ENCODE measurements at places on chromosomes 6 and 20.

DNA sequence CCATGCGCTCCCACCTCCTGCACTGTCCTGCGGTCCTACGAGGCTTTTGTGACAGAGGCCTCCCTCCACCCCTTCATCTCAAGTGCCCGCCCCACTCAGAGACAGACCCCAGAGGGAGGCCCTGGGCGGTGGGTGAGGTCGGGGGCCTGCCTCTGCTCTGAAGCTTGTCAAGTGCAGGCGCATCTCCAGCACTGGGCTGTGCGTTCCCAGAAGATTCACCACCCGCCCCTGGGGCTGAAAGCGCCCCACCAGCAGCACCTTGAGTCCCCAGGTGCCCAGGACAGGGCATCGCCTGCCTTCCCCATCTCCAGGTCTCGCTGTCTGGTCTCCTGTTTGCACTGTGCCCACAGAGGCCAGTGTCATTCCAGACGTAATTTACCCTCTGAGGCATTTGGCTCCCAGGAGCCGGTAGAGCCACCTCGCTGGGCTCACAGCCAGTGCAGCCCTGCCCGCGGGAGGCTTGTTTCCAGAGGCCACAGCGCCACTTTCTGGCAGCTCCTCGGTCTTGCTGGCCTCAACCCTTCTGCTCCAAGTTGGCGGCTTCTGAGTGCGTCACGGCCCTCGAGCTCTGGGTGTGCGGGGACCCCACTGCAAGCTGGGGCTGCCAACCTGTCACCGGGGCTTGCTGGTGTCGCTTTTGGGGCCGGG, 191.1 kb downstream of the TAF4 start:
- no peak for DNase-seq

DNA sequence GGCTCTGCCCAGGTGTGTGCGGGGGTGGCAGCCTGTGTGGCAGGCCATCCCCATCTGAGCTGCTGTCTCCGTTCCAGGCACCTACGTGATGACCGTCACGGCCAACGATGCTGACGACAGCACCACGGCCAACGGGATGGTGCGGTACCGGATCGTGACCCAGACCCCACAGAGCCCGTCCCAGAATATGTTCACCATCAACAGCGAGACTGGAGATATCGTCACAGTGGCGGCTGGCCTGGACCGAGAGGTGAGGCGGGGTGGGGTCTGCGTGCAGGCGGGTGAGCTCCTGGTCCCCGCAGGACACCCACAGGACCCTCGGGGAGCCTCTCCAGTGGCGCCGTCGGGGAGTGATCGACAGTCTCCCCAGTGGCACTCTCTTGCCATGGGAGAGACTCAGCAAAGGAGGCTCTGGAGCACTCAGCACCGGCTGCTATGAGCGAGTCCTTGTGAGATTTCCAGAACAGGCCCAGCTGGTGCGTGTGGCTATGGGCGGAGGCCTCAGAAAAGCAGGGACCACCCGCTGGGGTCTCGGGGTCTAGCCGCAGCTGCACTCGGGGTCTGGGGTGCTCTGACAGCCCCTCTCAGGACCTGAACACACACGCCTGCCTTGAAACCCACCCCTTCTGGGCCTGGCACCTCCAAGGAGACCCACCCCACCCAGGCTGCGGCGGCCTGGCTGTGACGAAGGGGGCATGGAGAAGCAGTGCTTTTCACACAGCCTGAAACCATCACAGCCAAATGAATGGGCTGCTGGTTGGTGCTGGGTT, 191.8 kb downstream of the TAF4 start:
- DNase-seq: no peak

- no peak for DNase-seq
These were observed 629.6 kb upstream of the EPHA7 start for GRCh38 chr6:94049001-94049400.

DNA sequence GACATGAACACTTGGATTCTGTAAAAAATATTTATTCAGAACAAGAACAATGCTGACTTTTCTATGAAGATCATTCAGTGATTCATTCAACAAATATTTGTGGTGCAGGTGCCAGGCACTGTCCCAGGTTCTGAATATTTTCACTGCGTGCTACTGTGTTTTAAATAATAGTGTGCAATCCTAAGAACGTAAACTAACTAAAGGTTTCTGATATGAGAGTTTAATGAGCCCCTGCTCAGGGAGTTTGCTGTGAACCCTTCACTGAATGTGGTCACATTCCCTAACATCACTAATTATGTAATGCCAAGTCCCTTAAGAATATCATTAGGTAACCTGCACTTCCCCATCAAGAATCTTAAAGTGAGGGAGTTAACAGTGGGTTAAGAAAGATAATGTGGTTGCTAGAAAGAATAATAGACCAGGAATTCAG, 1.7 kb upstream of the TMEM170B start:
- DNase-seq: no peak

DNA sequence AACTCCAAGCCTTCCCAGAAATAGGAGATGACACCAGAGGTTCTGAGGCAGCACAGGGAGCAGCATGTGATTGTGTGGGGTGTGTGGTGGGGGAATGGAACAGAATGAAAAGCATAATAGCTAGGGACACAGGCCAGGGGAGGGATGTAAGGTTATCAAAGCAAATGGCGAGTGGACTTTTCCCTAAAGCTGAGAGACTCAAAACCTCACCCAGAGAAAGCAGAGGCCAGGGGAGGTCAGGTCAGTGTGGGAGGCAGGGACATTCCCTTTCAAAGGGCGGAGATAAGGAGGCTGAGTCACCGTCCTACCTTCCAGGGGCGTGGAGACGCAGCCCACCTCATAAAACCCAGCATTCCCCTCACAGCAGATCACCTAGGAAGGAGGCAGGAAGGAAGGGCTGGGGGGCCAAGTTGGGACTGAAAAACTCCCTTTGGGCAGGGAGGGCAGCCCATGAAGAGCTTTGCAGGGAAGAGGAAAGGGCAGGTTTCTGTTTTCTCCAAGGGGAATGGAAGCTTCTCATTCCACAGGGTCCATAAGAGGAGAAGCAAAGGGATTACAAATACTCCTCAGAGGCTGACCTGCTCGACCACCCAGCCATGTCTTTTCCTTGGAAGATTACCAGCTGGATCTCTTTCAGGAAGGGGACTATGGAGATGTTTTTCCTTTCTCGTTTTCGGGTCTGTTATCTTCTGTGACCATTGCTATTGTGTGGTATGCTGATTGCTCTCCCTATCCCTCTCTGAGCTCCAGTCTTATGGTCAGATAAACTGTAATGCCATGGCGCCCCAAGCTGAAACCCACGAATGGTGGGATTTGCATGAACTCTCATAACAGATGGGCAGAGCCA, 9.6 kb upstream of the LY6G5C start:
- no peak for DNase-seq

DNA sequence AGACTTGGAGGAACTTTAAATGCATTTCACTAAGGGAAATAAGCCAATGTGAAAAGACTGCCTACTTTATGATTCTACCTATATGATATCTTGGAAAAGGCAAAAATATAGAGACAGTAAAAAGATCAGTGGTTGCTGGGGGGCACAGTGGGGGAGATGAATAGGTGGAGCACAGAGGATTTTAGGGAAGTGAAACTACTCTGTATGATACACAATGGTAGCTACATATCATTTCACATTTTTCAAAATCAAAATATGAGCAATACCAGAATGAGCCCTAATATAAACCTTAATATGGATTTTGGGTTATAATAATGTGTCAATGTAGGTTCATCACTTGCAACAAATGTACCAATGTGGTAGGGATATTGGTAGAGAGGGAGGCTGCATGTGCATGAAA, 161.4 kb upstream of the HTR1E start:
- no peak for DNase-seq

GRCh38 chr20:36932476-36933426, 18.8 kb downstream of the SAMHD1 start:
- DNase-seq: no peak

- no peak for DNase-seq
These were observed 92.8 kb upstream of the RNF217 start for GRCh38 chr6:124869416-124869815.

DNA sequence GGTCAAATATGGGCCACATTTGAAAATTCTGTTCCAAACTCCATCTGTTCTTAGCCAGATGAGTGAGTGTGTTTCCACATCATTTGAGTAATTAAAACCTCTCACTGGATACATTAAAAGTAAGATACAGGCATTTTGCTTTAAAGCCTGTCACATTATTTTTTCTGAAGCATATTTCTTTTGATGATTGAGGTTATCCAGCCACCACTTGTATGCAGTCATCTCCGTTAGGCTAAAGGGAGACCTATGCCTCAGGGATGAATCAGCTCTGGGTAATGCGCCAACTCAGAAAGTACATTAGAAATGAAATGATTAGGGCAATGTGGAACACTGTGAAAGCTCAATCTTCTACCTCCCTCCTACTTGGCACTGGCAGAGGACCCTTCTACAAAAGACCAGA, 90.7 kb downstream of the SNAP25 start:
- no peak for DNase-seq

DNA sequence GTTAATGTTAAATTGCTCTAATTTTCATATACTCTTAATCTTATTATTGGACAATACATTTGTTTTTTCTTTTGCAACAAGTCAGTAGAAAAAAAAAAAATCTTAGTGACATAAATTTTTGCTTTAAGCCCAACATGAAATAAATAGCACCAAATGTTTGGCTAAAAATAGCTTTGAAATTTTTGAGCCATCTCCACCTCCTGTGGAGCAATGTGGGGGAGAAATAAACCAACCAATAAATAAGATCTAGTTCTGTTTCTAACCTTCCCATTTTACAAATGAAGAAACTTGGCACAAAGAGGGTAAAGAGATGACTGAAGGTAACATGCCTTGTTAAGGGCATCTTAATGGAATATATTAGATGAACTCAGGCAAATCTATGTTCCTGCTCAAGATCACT, 91.4 kb downstream of the PRKN start:
- DNase-seq: no peak

GRCh38 chr6:100161782-100162365, 167.9 kb upstream of the MCHR2 start:
- no peak for DNase-seq

DNA sequence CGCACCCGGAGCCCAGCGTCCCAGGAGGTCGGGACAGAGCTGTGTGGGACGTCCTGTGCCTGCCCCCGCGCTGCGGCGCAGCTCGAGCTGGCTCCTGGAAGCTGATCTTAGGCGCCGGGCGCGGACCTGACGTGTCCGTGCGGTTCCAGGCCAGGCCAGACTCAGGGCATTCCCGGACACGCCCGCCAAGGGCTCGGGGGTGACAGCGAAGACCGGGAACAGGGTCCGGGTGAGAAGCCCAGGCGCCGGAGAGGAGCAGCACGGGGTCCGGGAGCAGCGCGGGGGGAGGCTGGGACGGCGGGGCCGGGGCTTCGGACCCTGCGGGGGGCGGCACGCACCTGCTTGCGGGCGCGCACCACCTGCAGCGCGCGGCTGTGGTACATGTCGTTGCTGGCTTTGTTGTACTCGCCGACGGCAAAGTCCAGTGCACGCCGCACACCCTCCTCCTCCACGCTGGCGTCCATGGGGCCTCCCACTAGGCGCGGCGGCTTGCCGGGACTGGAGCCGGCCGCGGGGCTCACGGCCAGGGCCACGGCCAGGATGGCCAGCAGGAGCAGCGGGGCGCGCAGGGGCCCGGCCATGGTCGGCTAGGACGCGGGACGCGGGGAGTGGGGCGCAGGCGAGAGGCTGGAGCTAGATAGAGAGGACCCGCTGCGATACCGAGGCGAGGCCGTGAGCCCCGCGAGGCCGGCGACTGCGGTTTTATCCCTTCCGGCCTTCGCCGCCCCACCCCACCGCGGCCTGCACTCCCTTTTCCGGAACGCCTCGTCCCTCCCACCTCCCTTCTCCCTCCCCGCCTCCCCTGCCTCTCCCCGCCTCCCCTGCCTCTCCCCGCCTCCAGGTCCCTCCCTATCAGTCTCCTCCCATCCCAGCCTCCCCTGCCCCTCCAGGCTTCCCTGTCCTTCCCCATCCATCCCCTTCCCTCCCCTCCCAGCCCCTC, at the start of gene CST3:
TSS of gene CST3 (minus strand) at position 674 of the 940 bp plus-strand sequence. CDS start at position 581, 93 bp downstream.
- no peak for DNase-seq

DNA sequence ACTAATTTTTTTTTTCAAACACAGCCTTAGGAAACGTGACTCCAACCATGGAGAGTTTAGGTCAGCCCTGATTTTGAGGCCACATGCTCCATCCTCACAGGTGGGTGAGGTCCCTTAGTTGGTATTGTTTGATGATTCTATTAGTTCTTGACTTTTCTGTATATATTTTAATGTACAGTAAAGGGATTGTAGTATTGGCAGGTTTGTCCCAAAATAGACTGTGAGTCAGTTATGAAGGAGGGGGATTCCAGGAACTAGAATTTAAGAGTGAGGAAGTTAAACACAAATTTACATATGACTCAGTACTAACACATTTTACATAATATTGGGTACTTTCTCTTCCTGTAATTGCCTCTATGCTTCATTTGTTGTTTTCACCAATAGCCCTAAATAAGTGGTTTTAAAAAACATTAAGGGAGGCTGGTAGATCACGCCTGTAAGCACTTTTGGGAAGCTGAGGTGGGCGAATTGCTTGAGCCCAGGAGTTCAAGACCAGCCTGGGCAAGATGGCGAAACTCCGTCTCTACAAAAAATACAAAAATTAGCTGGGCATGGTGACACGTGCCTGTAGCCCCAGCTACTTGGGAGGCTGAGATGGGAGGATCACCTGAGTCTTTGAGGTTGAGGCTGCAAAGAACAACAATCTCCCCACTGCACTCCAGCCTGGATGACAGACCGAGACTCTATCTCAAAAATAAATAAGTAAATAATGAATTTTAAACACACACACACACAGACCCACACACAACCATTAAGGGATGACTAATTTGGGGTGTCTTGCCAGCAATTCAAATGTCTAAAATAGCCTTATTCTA, 81.8 kb downstream of the SGK1 start:
- DNase-seq: no peak

GRCh38 chr20:59010995-59011873, 4.2 kb upstream of the CTSZ start:
- no peak for DNase-seq

GRCh38 chr20:62056377-62056776, 9.3 kb downstream of the TAF4 start:
- DNase-seq: no peak

DNA sequence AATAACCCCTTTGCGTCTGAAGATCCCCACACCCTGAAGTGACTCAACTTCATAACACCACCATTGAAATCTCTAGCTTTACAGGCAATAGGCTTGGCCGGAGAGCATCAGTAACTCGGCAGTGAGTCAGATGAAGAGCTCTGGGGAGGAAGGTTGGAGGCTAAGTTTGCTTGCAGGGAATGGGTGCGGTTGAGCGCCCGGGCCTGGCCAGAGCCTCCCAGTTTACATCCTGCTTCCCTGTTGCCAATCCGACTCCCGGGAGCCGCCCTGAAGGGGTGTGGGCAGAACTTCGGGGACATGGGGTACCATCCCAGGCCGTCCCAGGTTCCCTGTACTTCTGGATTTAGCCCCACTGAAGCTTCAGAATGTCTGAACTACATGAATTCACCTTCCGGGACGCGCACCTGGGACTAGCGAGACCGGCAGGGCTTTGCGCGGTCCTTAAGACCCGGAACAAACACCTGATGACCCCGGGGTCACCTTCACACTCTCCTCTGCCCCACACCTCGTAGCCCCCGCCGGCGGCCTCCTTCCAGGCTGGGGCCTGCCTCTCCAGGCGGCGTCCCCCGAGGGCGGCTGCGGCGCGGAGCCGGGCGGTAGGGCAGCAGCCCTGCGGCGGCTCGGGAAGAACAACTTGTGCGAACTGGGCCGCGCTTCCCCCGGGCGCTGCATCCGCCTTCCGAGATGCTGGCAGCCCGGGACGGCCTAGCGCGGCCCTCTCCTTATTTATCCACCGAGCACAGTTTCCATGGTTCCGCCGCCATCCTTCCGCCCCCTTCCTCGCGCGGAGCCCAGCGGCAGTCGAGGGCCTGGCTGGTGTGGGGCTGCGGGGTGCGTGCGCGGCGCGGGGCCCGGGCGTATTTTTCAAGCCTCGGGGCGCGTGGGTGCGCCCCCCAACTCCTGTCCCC, 56.6 kb upstream of the RREB1 start:
- DNase-seq: no peak

All from stimulated activated CD8-positive, alpha-beta memory T cell treated with anti-CD3 and anti-CD28 coated beads, Interleukin-4, amount 100 ng/mL, for 4 hours (primary cell).